Colonic mucosa (tissue), 4 donors: ENCODE measurements at places on chromosomes 16 and 17.

DNA sequence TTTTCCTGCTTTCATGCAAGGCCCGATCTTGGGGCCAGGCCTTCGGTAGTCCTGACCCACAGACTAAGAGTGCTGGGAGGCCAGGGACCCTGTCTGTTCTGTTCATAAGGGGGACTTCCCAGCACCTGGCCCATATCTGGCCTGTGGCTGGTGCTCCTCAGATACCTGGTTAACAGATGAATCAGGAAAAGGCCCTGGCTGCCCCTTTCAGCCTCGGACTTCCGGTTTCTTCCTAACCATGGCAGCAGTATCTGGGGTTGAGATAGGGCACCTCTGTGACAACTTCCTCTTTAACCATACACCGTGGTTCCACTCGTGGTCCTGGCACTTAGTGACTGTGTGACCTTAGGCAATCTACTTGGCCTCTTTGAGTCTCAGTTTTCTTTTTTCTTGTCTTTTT, 18.4 kb downstream of the PLCG2 start:
- no peak for DNase-seq

DNA sequence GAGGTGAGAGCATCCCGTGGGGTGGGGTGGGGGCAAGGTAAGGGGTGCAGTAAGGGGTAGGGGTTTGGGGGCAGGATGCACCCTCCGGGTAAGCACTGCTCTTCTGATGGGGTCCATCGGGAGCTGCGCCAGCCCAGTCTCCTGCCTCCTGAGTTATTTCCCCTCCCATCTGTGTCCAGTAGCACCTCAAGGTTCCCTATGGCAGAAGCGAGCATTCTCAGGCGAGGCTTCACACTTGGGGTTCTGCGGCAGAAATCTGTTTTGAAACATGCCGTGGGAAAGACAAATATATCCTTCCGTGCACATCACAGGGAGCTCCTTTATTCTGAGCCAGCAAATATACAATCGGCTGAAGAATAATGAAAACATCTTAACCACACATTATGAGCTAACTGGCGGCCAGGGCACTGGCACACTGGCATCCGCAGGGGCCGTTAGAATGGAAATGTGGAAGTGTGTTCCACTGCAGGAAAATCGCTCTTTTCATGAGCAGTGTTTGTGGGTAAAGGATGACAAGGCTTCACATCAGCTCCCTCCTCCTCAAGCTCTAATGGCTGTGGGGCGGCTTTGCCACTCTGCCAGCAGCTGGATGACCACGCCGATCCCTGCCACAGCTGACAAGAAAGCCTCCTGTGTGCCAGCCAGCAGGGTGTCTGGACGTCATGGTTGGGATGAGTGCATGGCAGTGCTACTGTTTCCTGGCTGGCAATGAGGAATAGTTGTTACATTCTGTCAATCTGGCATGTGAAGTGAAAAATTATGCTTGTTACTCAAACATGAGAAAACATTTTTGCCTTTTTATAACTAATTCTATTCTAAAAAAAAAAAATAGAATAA, 20.0 kb downstream of the MTHFSD start:
- no peak for DNase-seq

GRCh38 chr17:37848690-37849616, 75.3 kb upstream of the TBC1D3K start:
- no peak for DNase-seq

DNA sequence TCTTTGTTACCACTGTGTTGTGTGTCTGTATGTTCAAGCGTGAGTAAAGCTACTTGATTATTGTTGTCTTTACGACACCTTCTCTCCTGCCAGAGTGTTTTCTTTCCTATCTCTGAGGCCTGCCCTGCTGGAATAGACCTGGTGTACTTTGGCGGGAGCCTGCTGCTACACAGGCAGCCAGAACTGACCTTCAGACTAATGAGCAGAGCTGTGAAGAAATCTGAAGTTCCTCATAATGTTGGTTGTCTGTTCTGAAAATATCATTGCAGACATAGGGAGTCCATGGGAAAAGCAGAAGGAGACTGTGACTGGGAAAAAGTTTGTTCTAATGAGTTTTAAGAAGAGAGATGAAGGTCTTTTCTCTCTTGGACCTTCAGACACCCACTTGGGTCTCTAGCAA, 9.8 kb downstream of the RHOT1 start:
- DNase-seq, result no peak

DNA sequence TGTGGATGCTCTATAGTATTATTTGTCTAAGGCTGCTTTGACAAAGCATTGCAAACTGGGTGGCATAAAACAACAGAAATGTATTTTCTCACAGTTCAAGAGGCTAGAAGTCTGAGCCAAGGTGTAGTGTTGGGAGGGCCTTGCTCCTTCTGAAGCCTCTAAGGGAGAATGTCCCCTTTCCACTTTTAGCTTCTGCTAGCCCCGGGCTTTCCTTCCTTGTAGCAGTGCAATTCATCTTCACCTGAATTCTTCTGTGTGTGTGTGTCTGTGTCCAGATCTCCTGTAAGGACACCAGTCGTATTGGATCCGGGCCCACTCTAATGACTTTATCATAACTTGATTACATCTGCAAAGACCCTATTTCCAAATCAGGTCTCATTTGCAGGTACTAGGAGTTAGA, 18.1 kb downstream of the KCNJ16 start:
- no peak for DNase-seq

DNA sequence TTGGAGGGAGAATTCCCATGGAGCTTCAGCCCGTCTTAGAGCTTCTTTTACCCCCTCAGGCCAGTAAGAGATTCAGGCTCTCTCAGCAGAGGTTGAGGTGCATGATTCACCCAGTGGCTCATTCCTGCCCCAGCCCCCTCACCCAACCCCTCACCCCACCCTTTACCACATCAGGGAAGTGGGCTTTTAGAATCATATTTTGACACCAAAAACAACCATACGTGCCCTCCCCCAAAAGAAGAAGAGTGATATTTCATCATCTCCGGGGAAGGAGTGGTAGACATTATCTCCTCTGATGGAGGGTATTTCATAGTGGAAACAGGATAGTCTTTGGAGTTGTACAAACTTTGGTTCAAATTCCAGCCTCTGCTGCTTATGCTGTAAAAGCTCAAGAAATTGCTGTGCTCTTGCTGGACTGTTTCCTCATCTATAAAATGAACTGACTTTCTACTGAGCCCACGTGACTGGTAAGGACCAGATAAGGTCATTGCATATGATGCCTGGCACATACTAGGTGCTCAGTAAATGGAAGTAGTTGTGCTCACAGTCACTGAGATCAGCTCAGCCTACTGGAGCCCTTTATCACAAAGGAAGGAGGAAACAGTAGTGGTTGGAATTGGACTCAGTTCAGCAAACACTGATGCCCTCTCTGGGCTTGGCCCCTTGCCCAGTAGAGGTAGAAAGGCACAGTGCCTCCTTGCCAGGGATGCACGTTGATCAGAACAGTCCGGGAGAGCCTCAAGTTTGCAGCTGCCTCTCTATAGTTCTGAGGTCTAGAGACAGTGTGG, 18.3 kb upstream of the CCL5 start:
- peak; percentile 46 for DNase-seq

DNA sequence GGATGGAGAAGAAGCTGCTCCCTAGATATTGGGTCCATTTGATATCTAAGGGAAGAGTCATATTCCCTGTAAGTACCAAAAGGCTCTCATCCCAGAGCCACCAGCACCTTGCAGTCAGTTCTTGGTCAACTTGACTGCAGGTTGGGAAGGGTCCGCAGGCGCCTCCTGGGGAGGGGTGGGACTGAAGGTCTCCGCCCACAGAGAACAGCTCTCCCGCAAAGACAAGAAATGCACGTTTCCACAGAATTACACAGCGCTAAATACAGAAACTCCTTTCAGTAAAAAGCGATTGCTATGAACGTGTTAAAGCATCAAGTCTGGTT, 864 bp upstream of the CTCF start:
- DNase-seq, result no peak

- no peak for DNase-seq
These were observed 76.2 kb downstream of the RAB11FIP4 start for GRCh38 chr17:31467502-31468256.

DNA sequence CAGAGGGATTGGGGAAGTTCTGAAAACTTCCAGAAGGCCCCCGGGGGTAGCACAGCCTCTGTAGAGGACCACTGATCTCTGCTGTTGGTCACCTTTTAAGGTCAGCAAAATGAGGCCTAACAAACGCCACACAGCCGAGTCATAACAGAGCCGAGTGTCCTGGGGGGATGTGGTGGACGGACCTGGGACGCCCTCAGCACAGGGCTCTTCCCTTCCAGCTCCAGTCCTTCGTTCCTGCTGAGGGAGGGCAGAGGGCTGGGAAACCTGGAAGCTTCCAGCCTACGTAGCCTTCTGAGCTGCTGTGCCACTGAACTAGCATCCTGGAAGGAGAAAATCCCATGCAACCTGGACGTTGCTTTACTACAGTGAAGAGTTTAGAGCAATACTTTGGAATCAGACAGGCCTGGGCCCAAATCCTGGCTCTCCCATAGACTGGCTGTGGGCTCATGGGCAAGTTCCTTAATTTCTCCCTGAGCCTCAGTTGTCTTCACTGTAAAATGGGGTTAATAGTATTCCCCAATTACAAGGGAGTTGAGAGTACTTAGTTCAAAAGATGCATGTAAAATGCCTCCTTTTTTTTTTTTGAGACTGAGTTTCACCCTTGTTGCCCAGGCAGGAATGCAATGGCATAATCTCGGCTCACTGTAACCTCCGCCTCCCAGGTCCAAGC, 34.4 kb upstream of the ZCCHC14 start:
- DNase-seq, result no peak

DNA sequence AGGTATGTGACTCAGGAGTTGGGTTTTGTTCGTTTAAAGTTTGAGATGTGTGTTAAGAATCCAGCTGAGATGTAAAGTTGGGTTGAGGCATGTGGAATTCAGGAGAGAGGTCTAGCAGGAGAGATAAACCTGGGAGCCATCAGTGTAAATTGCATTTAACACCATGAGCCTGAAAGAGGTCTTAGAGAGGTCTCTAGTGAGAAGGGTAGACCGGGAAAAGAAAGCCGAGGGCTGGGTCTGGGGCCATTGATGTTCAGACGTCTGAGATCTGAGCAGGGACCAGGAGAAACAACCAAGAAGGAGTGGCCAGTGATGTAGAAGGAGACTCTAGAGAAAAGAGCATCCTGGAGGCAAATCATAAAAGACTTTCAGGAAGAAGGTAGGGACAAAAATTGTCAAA, 44.1 kb upstream of the PIRT start:
- DNase-seq, result no peak

DNA sequence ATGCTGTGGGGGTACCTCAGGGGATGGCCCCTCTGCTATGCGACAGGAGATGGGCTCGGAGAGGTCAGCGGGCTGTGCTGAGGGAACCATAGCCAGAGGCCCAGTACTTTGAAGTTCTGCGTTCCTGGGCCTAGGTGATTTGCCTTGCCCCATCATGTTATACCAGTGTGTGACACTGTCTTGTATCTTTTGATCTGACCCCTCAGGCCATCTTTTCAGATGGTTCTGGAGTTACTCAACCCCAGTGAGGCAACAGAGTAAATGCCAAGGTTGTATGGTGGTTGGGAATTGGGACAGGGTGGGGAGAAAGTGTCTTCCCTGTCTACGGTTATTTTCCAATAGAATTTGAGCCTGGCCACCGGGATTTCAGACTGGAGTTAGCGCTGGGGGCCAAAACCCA, 8.5 kb downstream of the MSI2 start:
- DNase-seq, result no peak

DNA sequence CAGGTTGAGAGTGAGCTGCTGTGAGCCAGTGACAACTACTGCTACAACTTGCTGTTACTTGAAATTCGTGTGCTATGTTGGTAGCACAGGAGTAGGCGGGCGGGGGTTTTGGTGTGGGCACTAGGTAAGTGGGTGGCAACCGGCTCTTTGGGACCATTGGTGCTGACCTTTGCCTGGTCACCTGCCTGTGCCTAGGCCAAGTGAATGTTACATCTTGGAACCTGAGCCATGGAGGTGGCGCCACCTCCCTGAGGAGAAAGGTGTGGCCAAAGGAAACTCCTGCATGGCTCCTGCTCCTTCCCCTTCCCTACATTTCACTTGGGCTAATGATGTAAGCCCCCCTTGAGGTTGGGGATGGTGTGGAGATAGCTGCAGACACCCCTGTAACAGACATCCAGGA, 25.4 kb upstream of the ARHGAP23 start:
- no peak for DNase-seq

- no peak for DNase-seq
These were observed 858 bp upstream of the SMARCE1 start for GRCh38 chr17:40648384-40648968.
